ENCODE measurements at places on chromosomes 12 and 14.

DNA sequence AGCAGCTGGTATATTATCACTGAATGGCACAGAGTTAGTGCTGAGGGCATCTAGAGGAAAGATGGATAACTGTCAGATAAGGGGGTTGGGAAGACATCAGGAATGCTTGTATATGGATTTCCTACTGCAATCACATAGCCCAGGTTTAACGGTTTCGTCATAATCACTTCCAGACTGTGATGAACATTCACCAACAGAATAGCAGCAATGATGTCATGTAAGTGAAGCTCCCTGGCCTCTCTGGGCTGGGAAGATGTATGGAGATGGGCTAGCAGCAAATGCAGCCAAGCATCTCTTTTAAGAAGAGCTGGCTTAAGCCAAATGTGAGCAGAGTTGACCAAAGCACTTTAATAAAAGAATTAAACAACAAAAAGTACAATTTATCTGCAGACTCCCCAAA, 714.6 kb downstream of the GALC start:
- DNase-seq, result no peak

GRCh38 chr14:93114713-93115068, 1.0 kb downstream of the ITPK1 start:
- DNase-seq, result no peak

GRCh38 chr12:79973801-79974200, 38.9 kb upstream of the PPP1R12A start:
- DNase-seq, result no peak

- DNase-seq, result no peak
Observed at GRCh38 chr14:71202881-71203280, 295.6 kb downstream of the PCNX1 start.

- DNase-seq, result no peak
Observed at GRCh38 chr12:100101000-100101399, 41.7 kb downstream of the BLTP3B start.

DNA sequence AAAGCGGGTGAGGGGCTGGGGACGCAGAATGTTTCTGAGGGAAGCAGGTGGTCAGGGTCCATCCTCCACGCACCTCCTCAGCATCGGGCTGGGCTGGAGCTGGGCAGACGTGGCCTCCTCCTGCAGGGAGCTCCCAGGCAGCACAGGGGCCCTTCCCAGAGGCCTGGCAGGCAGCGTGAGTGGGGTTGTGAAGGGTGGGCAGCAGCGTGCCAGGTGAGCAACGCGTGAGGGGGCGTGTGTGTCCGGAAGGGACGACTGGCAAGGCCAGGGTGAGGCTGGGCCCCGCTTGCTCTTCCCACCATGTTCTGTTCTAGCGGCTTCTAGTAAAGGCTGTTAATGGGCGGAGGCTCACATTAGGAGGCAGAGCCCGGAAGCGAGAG, 17.1 kb downstream of the ANKRD9 start:
- DNase-seq, result no peak

DNA sequence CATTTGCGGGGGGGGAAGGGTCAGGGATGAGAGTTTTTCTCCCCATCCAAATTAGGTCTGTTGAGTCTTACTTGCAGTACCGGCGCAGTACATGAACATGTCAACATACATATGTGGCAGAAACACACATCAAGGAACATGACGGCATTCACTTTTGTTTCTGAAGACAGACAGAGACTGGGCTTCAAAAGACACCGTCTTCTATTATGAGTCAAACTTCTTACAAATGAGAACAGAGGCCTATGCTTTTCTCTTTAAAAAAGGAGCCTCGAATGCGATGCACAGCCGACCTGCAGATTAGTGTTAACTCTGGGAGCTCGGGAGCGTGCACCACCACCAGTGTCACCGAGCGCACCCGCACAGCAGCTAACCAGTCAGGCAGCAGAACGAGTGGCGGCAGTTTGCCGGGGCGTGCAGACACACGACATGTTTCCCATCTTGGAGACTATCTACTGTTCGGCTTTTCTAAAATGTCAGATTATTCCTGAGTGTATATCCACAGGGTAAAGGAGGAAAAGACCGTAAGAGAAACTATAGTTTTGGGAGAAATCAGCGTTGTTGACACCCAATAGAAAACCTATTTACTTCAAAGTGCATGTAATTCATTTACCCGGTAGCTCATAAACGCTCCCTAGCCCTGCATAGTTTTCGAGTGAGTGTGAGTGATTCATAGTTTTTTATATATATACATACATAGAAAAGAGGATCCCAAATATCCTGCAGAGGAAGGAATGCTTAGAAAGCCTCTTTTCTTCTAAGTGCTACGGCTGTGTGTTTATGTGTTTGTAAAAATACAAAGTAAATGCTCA, 33.0 kb downstream of the UBR7 start:
- DNase-seq, result no peak

DNA sequence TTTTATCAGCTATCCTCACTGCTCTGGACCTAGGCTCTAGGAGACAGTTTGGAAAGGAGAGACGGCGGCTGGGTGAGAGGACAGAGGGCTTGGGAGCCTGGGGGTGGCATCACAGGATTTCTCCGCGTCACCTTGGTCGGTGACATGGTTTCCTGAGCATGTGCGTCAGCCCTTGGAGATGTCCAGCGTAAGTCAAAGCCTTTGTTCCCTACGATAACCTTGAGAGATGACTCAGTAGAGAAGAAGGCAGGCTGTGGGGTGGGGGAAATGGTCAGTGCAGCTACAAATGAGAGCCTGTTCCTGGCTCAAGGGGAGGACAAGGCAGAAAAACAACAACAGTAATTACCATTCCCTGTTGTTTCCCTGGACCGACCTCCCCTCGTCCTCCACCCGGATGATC, 90.2 kb upstream of the TBX3 start:
- DNase-seq, result no peak

DNA sequence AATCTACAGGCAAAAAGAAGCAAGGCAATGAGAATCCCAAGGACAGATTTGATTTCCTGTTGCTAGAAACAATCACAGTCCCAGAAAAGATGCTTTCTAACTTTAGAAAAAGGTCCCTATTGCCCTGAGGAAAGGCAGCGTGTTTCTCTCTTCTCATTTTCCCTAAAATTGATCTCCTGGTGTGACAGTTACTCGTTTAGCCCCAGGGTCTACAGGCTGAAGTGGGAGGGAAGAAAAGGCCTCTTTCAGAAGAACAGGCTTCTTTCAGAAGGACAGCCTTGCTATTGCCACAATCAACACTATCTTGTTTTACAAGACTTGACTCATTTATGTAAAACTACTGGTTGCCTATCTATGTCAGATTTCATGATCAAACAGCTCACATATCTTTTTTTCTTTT, 121.8 kb upstream of the OR4E1 start:
- DNase-seq, result no peak

GRCh38 chr14:101706509-101707067, 54.9 kb upstream of the PPP2R5C start:
- no peak for DNase-seq

GRCh38 chr12:107622001-107622400, 63.6 kb upstream of the PWP1 start:
- DNase-seq, result no peak

Measured in caudate nucleus (tissue), 63 donors.